ENCODE measurements at places on chromosomes 6 and 20. TPM values are rescaled to one million over a fixed set of nuclear protein-coding genes. Genes with fewer than 3 reads are reported as not detected.

The SALL4 gene
- 0.11 TPM for total RNA-seq

GRCh38 chr6:78629836-78630235 lies 237.5 kb upstream of the IRAK1BP1 start:
- no peaks in the 10 kb centered on the region for H3K27me3 ChIP-seq
- no peak overlapping the region for H3K4me3 ChIP-seq
- H3K36me3 ChIP-seq, result no peaks in the 10 kb centered on the region
- no peak overlapping the region for H3K27ac ChIP-seq
- no peaks in the 10 kb centered on the region for H3K4me1 ChIP-seq

- peaks cover 18% of the 10 kb centered on the region for H3K36me3 ChIP-seq
- H3K4me3 ChIP-seq, result peak overlapping the region; percentile 92
- peak; percentile 80 for DNase-seq
- H3K27ac ChIP-seq, result peak overlapping the region; percentile 96
- H3K4me1 ChIP-seq, result peaks cover 23% of the 10 kb centered on the region
These were observed 38.7 kb downstream of the GNAS start for GRCh38 chr20:58891086-58891717.

DNA sequence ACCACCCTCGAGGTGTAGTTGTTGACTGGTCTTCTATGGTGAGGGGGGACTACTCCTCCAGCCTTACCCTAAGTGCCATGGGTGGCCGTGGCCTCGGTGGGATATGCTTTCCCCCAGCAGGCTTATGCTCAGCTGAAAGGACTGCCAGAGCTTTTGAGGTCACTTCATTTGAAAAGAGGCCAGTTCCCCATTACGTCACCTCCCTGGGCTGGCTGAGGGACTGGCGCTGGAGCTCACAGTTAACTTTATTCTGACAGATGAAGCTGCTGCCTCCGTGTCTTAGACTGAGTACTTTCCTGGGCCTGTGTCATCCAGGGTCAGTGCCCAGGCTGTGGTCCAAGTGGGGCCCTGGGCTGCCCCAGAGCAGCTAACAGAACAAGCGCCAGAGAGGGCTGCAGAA lies 42.8 kb upstream of the PCMTD2 start:
- H3K4me3 ChIP-seq, result no peak overlapping the region
- peaks cover 9% of the 10 kb centered on the region for H3K4me1 ChIP-seq
- H3K27me3 ChIP-seq, result peaks cover 74% of the 10 kb centered on the region
- H3K36me3 ChIP-seq, result no peaks in the 10 kb centered on the region
- DNase-seq, result peak; percentile 28

GRCh38 chr6:32181915-32182529 lies 2.0 kb downstream of the AGER start:
- peaks cover 53% of the 10 kb centered on the region for H3K4me1 ChIP-seq
- H3K27me3 ChIP-seq, result no peaks in the 10 kb centered on the region
- H3K27ac ChIP-seq, result peak overlapping the region; percentile 56
- peaks cover 65% of the 10 kb centered on the region for H3K36me3 ChIP-seq

All from K562 (cell line).